ENCODE measurements at places on chromosomes 12 and 14.

GRCh38 chr12:6753772-6754356 lies 923 bp upstream of the MLF2 start:
- DNase-seq = no peak

DNA sequence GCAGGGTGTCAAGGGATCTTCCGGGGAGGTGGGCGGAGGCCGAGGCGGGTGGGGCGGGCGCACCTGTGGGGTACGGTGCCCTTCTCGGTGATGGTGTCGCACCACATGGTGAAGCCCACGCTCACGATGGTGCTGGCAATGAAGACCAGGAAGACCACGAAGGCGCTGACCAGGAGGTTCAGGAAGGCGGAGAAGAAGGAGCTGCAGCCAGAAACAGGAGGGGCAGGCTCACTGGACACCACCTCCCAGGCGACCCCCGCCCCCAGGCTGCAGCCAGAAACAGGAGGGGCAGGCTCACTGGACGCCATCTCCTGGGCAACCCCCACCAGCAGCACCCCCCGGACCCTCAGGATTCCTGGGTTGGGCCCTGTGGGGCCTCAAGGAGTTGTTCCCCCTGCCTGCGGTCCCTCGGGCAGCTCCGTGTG lies 7.6 kb downstream of the TMEM179 start:
- no peak for DNase-seq

DNA sequence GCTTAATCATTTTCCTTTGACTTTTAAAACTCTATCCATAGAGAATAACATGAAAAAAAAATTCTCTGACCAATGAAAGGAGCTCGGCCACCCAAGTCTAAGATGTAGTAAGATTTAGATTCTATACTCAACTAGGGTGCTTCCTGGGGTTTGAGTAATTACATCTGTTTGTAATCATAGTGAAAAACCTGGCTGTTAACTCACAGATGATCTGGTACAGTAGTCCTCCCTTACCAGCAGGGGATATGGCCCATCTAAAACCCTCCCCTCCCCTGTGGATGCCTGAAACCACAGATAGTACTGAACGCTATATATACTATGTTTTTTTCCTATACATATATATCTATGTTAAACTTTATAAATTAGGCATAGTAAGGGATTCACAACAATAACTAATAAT lies 89.2 kb downstream of the DAAM1 start:
- no peak for DNase-seq

- no peak for DNase-seq
Measured at GRCh38 chr12:46904406-46905238, 78.8 kb upstream of the SLC38A4 start.

DNA sequence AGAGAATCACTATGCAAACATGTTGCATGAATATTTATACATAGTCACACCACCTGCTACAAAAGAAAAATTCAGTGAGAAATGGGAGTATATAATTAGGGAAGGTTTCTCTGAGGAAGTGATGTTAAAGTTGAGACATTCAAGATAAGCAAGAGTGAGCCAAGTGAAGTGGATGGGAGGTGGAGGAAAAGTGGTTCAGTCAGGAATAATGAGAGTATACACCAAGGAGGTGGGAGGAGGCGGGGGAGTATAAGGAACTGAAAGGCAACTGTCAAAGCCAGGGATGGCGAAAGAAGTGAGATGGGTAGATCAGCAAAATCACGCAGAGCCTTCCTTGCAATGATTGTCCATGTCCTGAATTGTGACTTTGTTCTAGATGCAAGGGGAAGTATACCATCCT lies 33.7 kb downstream of the PRKD1 start:
- no peak for DNase-seq

- no peak for DNase-seq
Measured at GRCh38 chr12:79997096-79997791, 62.3 kb upstream of the PPP1R12A start.
